ENCODE measurements at places on chromosomes 3 and 15.

DNA sequence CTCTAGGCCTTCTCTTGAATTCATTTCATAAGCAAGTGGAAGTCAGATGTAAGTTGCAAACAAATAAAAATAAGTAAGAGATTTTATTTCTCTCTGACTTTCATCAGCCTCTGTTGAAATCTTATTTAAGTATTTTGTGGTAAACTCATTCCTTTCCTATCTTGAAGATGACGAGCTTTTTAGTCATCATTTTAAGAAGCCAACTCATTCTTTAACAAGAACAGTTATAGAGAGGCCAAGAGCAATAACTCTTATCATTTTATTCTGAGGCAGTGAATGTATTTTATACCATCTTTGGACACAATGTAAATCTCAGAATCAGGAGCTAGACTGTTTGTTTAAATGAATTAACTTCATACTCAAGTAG lies 147.5 kb upstream of the MBNL1 start:
- DNase-seq = no peak

GRCh38 chr3:124700880-124701684 lies 29.2 kb upstream of the UMPS start:
- DNase-seq = no peak

DNA sequence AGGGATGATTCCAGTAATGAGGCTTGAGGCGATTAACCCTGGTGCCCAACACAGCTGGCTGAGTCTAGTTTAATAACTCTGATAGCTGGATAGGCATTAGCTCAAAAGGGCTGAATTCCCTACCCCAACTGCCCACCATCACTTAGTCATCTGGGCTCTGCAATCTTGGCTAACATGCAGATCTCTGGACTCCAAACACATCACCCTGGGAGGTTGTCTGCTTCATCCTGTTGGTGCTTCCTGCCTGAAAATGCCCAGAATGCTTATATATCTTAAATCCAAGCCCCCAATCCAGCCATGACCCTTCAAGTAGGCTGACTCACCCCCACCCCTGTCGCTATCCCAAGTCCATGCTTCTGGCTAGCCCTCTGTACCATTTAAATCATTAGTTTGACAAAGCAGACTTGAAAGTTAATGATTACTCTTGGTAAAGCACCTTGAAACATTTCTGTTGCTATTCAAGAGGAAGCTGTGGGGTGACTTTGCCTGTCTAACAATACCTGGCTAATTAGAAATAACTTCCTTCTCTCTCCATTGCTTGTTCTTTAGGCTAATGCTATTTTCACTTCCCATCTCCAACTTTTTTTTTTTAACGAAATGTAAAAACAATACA lies 107.0 kb upstream of the RORA start:
- DNase-seq = no peak

DNA sequence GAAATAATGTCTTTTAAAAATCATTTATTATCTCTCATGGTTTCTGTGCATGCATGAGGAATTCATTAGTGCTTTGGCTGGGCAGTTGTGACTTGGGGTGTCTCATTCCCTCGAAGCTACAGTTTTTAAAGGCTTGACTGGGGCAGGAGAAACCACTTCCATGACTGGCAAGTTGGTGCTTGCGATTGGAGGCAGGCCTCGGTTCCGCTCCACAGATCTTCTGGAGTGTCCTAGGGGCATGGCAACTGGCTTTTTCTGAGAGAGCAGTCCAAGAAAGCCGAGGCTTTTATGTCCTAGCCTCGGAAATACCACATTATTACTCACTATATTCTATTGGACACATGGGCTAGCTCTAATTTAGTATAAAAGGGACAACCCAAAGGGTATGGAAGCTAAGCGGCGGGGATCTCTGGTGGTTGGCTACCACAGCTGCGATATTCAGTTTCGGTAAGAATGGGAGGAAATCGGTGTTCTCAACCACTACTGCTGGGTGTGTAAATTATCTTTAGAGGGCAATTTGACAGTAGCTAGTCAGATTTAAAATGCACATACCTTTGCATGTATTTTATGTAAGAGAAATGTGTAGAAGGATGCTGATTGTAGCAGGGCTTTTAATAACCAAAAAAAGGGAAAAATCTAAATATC lies 48.8 kb upstream of the TOP2B start:
- DNase-seq = no peak

DNA sequence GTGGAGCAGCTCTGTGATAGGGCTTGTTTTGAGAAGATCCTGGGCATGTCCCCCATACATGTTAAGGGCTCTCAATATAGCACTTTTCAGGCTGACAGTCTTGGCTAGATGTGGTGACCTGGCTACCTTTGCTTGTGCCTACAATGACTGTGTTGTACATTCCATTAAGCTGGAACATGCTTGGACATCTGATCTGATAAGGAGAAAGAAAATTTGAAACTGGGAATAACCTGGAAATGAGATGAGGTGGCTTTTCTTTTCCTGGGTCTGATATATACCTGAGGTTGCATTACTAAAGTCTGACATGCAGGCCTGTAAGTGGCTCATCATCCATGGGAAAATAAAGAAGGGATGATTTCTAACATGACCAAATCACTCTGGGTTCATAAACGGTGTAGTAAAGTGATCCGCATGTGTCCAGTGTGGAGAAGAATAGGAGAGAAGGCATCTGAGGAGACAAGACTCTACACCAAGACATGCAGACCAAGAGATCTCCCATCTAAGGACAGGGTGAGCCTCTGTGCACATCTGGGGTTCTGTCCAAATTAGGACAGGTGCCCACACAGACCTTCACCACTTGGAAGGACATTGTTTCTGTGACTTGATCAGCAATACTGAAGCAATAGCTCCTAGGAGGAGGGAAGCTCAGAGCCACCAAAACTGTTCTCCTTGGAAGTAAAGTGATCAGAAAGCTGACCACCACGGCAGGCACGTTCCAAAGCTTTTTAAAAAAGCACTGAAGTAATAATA lies 62.0 kb downstream of the KLHL6 start:
- DNase-seq = no peak

DNA sequence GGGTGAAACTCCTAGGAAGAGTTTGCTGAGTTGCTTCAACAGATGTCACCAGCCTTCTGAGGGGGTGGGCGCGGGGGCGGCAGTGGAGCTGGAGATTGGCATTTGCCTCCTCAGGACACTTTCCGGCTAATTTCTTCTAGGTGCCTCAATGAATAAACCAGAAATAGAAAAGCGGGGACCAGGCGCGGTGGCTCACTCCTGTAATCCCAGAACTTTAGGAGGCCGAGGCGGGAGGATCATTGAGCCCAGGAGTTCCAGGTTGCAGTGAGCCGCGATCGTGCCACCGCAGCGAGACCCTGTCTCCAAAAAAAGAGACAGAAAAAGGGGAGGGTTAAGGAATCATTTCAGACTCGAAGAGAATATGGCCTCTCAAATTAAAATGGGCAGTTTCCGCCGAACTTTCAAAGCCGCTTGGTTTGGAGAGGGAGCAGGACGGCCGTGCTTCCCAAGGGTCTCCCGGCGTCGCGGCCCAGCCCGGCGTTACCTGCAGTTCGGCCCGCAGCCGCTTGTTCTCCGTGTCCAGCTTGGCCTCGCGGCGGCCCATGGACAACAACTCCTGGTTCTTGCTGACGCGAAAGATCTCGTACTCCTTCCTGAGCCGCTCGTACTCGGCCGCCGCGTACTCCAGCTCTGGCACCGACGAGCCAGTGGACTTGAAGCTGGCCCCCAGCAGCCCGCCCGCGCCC lies 587 bp downstream of the NPHP3 start:
- no peak for DNase-seq

DNA sequence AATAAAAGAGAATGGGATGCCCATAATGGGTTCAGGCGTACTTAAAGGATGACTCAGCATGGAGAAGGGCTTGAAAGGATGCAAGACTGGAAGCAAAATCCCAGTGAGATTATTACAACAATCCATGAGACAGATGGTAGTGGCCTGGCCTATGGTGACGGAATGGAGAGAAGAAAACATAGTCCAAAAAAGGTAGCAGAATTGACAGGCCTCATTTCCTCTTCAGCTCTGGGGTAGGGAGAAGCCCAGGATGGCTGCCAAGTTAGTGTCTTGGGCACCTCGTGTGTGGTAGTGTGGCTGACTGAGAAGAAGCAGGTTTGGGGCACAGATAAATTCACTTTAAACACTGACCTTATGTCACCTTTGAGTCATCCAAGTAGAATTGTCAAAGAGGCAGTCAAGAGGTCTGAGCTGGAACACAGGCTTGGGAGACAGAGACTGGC lies 18.1 kb downstream of the MB21D2 start:
- DNase-seq = no peak

DNA sequence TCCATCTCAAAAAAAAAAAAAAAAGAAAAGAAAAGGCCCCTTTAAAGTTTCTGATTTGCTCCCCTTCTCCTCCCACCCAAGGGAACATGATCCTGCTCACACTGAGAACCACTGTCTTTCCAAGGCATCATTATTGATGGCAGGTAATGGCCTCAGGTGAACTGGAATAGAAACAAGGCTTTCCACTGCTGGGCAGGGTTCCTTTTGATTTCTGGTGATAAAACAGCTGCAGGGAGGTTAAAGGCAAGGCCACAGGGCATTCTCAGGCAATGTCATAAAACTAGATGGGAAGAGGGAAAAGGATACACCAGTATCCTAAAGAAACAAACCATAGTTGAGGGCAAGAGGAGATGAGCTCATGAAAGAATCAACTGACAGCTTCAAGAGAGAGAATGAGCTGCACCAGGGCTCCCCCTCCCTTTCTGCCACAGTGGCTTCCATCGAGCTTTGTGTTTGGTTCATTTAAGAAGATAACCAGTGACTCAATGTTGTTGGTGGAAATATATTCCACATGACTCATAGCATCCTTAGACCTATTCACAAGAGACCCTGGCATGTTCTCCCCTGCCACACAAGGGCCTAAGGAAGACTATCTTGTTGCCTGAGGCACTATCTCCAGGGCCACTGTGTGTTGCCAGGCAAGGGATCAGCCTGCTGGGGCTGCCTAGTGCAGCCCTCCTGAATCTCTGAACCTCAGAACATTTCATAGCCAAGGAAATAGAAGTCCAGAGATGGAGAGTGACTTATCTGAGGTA lies 86.4 kb downstream of the WDR76 start:
- DNase-seq = no peak

- DNase-seq = no peak
Measured at GRCh38 chr15:57019496-57020160, 101.2 kb downstream of the TCF12 start.

DNA sequence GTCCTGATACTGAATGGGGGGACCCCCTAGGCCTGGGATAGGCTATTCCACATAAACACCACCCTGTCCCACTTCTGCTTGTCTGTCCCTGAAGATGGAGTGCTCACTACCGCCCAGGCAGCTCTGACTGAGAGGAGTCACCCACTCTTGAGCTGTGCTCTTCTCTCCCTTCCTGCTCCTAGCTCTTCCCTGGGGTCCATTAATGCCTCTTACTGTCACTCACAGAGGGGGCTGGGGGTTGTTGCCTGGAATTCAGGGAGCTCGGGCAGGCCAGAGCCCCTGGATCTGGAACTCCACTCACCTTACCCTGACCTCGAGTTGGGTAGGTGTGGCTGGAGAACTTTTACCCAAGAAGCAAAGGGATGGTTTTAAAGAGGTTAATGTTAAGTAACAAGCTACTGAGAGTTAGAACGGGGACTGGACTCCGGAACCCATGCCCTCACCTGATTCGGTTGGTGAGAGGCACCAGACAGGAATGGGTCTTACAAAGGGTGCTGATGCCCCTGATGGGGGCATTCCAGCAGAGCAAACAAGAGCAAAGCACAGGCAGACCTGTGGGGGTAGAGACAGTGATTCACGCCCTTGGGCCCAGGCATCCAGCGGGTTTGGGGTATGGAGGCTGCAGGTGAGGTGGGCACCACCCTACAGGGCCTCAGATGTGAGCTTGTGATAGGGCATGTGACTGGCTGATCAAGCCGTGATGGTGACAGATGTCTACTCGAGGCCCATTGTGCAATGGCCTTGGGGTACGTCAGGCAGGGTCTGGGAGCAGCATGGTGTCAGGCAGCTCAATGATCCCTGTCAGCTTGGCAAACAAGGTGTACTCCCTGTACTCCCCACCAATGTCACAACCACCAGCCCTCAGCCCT lies 5.4 kb downstream of the NBEAL2 start:
- DNase-seq = no peak

DNA sequence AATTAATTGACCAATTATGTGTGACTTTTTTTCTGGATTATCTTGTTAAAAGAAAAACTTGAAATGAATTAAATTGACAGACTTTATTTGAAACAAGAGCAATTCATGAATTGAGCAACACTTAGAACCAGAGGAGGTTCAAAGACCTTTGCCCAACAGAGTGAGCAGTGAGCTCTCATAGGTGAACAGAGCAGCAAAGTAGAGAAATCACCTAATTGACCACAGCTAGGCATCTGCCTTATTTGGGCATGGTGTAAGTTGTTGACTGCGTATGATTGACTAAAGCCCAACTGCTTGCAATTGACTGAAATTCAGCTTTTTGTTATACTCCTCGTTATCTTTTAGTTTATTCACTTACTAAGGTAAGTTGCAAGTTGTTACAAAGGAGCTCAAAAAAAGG lies 1216.0 kb upstream of the ALCAM start:
- no peak for DNase-seq

DNA sequence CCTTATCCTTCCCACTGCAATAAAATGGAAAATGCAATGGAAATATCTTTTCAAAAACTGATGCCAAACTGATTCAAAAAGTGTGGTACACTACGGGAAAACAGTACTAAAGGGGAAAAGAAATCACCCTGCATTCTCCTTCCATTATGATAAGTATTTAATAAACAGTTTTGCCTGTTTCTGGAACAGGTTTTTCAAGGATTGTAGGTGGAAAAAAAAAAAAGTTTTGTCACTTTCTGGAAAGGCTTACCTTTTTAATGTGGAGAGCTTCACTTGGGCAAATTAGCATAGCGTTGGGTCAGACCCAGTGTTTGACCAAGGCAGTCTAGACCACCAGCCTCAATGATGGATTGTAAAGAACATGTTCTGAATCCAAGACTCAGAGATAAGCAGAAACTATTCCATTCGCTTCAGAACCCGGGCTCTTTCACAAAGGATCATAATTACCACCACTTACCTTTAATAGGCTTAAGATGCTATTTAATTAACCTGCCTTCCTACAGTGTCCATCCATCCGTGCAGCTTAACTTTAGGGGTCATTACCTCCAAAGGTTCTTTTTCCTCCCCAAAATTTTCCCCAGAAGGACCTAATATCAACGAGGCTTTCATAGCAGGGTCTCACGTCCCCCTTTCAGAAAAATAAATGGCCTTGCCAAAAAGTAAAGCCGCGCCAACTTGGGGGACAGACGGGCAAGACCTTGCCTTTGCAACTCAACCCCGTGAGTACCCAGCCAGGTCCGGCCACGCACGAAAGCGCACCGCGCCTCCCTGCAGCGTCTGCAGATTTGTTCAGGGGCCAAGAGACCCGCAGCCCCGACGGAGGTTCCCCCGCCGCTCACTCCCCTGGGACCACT lies 1.0 kb downstream of the DCBLD2 start:
- DNase-seq = no peak

GRCh38 chr15:39304931-39305728 lies 275.7 kb upstream of the THBS1 start:
- DNase-seq = no peak

- DNase-seq = no peak
Measured at GRCh38 chr3:153315781-153316180, 153.8 kb downstream of the RAP2B start.

- DNase-seq = no peak
Measured at GRCh38 chr15:29612701-29613100, 209.6 kb downstream of the TJP1 start.

All from stimulated activated CD8-positive, alpha-beta memory T cell treated with anti-CD3 and anti-CD28 coated beads, Interleukin-12 subunit alpha, Interleukin-12 subunit beta, amount 100 ng/mL, for 1 hour (primary cell).